AG08395 (cell line): ENCODE measurements at places on chromosomes 3 and 15.

DNA sequence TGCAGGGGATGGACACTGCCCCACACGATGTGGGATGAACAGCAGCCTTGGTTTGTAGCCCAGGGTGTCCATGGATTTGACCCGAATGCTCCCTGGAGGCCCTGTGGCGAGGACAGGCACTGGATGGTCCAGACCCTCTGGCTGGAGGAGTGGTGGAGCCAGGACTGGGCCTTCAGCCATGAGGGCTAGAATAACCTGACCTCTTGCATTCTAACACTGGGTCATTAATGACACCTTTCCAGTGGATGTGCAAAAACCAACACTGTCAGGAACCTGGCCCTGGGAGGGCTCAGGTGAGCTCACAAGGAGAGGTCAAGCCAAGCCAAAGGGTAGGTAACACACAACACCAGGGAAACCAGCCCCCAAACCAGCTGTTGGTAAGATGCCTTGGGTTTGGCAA is 51.4 kb downstream of the OXNAD1 start:
- DNase-seq: no peak

GRCh38 chr15:81199031-81199779 is 2.5 kb downstream of the IL16 start:
- no peak for DNase-seq

GRCh38 chr3:54376142-54376807 is 253.9 kb downstream of the CACNA2D3 start:
- no peak for DNase-seq

- no peak for DNase-seq
Measured at GRCh38 chr3:170721563-170721962, 135.7 kb upstream of the SLC7A14 start.

- no peak for DNase-seq
Measured at GRCh38 chr3:25362118-25362517, 65.9 kb upstream of the RARB start.

- DNase-seq: peak; percentile 60
Measured at GRCh38 chr3:42067326-42067725, 23.8 kb upstream of the TRAK1 start.

DNA sequence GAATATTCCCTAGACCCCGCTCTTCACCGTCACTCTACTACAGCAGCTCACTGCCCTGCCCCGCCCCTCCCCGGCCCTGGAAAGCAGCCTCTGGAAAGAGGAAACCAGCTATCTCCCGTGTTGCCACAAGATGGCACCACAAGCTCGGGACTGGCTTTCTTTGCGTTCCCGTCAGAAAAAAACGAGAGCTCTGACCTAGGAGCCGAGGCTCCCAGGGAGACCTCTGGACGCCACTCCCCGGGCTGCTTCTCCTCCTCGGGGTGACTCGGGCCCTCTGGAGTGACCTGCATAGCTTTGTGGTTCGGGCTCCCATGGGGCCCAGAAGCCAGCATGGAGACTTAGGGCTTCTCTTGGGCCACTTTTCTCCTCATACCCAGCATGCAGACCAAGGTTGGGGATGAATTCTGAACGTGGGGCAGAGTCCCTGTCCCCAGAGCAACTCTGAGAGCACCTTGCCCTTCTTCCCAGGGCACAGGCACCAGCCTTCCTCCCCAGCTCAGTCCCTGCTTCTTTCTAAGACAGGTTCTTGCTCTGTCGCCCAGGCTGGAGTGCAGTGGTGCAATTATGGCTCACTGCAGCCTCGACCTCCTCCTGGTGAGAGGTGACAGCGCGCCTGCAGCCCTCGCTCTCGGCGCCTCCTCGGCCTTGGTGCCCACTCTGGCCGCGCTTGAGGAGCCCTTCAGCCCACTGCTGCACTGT is 19.0 kb downstream of the STOML1 start:
- DNase-seq: peak; percentile 88

DNA sequence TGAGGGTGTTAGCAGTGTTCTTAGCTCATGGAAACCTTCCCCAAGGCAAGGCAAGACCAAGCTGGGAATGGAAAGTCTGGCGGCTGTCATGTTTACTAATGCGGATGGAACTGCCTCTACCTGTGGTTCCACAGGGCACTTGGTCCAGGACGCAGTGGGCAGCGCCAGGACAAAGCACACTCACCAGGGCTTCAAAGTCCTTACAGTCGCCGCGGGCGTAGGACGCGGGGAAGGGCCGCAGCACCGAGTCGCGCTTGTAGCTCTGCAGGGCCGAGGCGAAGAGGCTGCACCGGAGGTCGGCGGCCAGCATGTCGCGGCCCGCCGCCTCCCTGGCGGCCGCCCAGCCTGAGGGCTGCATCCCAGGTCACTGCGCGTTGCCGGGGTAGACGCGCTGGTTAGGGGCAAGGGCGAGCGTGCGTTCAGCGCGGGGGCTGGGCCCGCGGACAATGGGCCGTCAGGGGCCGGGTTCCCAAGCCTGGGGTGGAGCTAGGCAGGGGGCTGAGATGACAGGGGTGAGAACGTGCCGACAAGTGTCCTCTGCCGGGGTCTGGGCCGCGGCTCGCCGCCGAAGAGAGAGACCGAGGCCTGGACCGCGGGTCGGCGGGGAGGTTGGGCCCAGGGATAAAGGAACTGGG is 497 bp downstream of the PARP16 start:
- no peak for DNase-seq

GRCh38 chr3:128841926-128842920 is 37.2 kb upstream of the ACAD9 start:
- DNase-seq: no peak

DNA sequence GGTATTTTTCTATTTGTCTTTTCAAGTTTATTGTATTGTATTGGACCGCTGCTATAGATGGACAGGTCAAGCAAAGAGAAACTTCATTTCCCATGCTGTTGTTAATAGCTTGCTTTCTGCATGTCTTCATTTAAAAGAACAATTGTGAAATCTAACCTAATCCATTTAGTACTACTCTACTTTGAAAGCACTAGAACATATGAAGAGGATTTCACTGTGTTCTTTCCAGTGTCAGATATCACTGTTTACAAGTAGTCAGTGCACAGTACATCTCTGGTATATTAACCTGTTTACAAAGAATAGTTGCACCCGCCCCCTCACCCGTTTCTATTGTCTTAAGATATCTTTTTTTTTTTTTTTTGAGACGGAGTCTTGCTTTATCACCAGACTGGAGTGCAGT is 21.8 kb upstream of the EDEM1 start:
- no peak for DNase-seq

DNA sequence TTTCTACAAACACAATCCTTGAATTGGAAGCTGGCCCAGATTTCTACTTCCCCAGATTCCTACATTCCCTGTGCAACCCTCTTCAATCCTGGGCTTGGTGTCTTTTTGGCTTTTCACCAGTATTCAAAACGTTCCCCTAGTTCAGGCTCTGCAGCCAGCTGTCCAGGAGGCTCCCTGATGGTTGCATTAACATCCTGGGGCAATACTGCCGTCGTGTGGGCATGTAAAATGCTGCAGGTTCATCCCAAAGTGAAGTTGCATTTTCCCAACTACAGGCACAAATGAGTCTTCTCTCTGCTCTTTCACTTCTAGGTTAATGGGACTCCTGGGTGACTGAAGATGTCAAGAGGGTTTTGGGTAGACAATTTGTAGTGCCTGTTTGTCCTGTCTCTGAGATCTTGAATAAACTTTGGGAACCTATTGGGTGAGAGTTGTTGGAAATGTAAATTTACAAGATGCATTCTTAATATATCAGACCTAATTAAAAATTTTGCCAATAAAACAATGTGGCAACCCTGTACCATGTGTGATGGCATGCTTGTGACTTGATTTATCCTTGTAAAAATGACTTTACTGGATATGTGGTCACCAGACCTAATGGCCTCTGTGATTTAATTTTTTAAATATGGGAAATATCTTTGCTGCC is 28.6 kb downstream of the SOX14 start:
- DNase-seq: peak; percentile 34

DNA sequence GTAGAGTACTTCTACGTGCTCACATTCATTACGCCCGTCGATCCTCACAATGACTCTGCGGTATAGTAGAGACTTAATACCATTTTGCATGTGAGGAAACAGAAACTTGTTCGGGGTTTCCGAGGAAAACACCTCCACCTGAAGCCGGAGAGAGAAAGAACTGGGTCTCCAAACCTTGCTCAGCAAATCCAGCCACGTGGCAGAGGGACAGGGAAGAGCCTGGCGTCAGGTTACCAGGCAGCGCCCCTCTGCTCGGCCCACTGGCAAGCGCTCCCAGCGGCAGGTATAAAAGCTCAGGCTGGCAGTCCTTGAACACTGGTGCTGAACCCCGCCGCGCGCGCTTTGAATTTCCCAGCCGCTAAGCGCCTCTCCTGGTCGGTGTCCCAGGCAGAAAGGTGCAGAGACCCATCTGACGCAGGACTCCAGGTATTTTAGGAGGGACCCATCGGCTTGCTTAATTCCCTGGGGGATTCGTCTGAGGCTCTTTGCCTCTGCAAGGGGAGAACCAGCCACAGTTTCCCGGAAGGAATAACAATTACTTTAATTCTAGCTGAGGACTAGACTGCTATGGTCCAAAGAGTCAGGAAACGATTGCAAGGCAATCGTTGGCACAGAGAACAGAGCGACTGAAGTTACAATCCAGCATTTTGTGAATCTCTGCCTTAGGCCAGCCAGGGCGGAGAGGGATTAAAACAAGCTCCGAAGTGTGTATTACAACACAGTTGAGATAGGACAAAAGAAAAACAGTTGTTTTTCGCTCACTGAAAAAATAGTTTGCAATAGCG is at the start of gene C2CD4A:
Gene C2CD4A (plus strand): TSS at position 315 of the 785 bp plus-strand sequence. CDS start 637 bp downstream, outside the sequence.
- DNase-seq: no peak

- DNase-seq: no peak
Measured at GRCh38 chr3:140276703-140277102, 341.7 kb downstream of the CLSTN2 start.

DNA sequence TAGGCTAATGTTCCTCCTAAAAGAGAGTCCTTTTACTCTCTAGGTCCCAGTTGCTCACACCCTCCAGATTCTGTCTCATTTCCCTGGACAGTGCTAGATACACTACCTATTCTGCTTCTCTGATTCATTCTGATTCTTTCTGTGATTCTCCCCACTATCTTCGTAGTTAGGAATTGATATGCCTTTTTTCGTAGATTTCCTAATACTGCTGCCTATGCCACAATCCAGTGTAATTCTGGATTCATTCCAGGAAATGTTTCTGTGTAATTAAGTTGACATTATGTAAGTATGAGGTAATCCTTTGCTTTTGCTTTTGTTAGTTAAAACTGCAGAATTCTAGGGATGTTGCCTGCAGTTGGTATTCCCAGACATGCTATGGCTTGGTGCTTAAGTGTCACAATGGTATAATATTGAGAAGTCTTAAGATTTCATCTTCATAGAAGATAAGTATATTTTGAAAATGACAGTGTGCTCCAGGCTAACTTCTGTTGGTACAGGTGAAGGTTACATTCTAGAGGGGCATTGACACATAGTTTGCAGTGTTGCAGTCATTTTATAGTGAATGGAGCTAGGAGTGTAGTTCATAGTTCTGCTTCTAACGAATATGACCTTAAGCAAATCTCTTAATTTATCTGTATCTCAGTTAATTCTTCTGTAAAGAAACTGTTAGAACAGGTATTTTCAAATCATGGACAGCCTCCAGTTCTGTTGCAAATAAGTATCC is 54.3 kb downstream of the RIOX2 start:
- peak; percentile 15 for DNase-seq

DNA sequence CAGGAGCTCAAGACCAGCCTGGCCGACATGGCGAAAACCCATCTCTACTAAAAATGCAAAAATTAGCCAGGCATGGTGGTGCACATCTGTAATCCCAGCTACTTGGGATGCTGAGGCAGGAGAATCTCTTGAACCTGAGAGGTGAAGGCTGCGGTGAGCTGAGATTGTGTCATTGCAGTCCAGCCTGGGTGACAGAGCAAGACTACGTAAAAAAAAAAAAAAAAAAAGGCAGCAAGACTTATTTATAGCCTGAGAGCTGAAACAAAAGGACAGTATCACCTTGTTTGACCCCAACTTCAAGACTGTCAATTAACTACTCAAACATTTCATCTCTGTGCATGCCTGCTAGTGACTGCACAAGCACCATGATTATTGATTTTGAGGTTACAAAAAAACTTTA is 478.9 kb upstream of the GBE1 start:
- DNase-seq: no peak

DNA sequence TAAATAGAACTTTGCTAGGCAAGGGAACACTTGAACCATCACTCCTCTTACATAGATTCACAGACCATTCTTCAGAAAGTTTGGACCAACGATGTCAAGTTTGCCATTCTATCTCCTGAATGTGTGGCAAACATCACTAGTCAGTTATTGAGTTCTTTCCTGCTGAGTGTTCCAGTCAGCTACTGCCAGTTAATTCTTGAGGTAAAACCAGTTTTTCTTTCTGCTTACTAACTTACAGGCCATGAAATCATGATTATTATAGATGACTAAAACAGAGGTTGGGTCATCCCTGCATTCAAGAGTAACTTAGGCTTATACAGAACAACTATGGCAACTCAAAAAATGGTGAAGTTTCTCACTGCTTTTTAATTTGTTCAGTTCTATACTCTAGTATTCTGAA is 88.2 kb downstream of the AP4E1 start:
- peak; percentile 66 for DNase-seq

DNA sequence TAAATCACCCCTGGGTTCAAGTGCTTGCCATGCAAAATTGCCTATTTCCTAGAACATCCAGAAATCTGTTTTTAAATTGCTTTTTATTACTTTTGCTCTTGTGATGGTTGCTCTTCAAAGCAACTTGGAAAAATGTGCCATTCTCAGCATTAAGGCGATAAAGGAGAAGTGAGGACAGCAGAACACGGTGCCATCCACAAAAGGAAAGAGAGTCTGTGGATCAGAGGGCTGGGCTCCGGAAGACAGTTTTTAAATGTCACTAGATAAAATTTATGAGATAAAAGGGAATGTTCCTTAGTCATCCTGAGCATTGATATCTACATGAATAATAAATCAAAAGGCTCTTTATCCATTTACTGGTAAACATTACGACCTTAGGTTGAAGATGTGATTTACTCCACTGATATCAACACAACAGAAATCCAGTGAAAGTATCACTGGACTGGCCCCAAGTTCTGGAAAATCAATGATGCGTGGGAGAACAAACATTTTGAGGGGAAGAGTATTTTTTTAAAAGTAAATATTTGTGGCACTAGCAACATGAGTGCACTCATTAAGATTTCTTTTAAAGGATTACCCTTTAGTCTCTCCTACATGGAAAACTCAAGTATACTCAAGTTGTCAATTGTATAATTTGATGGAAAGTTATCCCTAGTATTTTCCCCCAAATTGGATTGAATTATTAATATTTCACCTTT is 554.7 kb downstream of the FHIT start:
- DNase-seq: no peak
